ENCODE measurements at places on chromosomes 3 and 15.
A peak's percentile ranks its signal among the peaks of the same experiment; 100 is the strongest.

- H3K27me3 ChIP-seq, result no peaks in the 10 kb centered on the region
- no peak overlapping the region for H3K4me3 ChIP-seq
- no peaks in the 10 kb centered on the region for H3K36me3 ChIP-seq
- DNase-seq, result no peak
- peaks cover 36% of the 10 kb centered on the region for H3K4me1 ChIP-seq
Observed at GRCh38 chr3:43766672-43767465, 76.1 kb downstream of the ABHD5 start.

DNA sequence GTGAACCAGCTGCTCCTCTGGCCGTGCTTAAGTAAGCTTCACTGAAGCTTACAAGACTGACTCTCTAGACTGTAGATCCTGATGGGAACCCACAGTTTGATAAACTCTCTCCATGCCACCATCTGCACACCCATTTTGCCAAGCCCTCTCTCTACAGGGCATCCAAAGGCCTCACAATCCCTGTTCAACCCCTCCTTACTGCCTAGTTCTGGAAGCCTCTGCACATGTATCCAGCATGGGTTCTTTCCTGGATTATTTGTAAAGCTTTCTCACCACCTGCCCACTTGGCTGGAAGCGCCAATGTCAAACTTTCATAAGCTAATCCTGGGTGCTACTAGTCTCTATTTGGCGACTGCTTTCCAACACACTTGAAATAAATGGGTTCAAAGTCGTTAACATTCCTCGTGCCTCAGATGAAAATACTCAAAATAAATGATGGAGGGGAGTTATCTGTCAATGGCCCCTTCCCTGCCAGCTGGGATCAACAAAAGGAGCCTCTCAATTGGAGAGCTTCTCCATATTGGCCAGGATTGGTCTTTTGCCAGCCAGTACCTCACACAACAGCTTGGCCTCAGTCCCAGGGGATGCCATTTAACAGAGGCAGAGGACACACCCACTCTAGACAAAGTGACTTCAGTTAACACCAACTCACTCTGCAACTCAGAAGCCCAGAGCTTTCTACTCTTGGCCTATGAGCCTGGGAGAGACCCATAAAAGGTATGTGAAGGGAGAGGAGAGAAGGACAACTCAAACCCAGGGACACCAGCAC is 48.1 kb downstream of the SH3BP5 start:
- peaks cover 31% of the 10 kb centered on the region for H3K4me1 ChIP-seq
- no peak overlapping the region for H3K27ac ChIP-seq
- H3K27me3 ChIP-seq, result no peaks in the 10 kb centered on the region
- no peak for DNase-seq
- no peaks in the 10 kb centered on the region for H3K36me3 ChIP-seq

- H3K27me3 ChIP-seq, result no peaks in the 10 kb centered on the region
- no peak overlapping the region for H3K27ac ChIP-seq
- H3K4me1 ChIP-seq, result no peaks in the 10 kb centered on the region
- no peak for DNase-seq
Observed at GRCh38 chr3:60810881-60811280, 440.4 kb downstream of the FHIT start.

GRCh38 chr15:47652328-47652727 is 65.0 kb upstream of the SEMA6D start:
- DNase-seq, result no peak
- H3K27ac ChIP-seq, result no peak overlapping the region
- no peaks in the 10 kb centered on the region for H3K27me3 ChIP-seq
- H3K4me1 ChIP-seq, result no peaks in the 10 kb centered on the region
- no peaks in the 10 kb centered on the region for H3K36me3 ChIP-seq

DNA sequence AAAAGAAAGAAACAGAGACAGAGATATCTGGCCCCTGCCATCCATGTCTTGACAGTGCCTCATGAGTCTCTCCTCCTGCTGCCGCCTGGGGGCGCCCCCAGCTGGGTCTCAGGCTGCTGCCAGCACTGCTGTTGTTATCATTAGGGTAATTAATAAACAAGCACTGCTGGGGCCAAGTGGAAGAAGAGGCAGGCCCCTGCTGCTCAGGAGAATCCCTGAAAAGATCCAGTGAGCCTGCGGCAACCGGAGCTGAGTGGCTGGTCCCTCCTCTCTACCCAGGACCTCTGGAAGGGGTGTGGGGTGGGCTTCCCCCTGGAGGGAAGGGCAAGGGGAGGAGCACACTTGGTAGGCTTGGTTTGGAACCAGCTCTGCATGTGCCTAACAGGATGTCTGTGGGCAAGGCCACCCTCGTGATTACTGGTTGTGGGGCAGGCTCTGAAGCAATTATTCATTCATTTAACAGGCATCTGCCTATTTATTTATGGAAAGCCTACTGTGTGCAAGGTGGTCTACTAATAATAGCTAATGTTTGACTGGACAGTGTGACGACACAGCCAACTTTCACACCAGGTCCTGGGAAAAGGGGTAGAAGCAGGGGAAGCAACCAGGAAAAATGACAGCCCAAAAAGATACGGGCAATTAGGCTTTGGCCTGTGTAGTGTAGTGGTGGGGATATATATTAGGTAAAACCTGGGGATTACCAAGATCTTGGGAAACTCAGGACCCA is 1.2 kb upstream of the TYRO3 start:
- DNase-seq, result no peak
- H3K27me3 ChIP-seq, result no peaks in the 10 kb centered on the region
- H3K36me3 ChIP-seq, result no peaks in the 10 kb centered on the region
- H3K4me3 ChIP-seq, result peak overlapping the region; percentile 83
- no peak overlapping the region for H3K27ac ChIP-seq
- H3K4me1 ChIP-seq, result peaks cover 26% of the 10 kb centered on the region

DNA sequence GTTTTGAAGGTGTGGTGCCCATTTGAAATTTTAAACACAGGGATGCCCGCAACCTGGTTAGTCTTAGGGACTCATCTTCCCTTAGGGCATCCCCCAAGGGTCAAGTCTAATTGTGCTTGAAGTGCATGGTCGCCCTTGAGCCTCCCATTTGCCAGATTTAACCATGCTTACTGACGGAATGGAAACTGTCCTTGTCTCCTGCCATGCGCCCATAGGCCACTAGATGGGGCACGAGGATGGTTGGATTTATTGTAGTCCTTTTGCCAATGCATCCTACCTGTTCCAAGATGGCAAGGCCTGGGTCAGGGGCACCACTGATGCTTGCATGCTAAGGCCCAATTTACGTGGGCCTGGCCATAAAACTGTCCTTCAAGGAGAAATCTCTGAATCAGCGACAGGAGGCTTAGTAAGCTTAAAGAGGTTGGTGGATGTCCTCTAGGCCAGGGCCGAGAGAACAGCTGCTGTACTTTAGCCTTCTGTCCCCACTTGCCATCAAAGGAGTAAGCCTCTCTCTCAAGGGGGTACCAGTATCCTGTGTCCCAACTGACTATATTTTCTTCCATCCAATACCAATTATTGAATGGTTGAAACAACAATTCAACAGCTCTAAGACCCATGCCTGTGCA is 355.4 kb downstream of the OTOL1 start:
- no peak overlapping the region for H3K4me3 ChIP-seq
- no peak for DNase-seq
- H3K4me1 ChIP-seq, result no peaks in the 10 kb centered on the region
- no peaks in the 10 kb centered on the region for H3K27me3 ChIP-seq

DNA sequence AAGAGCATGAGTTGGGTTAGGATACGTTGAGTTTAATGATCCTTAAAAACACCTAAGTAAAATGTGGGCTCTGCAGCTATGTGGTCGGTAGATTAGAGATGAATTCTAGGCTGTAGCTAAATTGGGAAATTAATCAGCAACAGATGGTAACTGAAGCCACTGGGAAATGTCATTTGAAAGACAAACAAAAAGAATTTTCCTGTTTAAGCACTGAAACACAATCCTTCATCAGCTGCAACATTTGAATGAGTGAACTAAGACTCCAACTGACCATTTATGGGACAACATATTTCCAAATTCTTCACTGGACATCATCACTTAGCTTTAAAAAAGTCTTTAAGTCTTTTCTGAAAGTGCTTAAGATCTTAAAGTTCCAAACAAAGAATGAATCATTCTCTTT is 226.9 kb downstream of the ZNF385D start:
- no peaks in the 10 kb centered on the region for H3K27me3 ChIP-seq
- no peaks in the 10 kb centered on the region for H3K36me3 ChIP-seq
- peaks cover 22% of the 10 kb centered on the region for H3K4me1 ChIP-seq
- DNase-seq, result no peak

DNA sequence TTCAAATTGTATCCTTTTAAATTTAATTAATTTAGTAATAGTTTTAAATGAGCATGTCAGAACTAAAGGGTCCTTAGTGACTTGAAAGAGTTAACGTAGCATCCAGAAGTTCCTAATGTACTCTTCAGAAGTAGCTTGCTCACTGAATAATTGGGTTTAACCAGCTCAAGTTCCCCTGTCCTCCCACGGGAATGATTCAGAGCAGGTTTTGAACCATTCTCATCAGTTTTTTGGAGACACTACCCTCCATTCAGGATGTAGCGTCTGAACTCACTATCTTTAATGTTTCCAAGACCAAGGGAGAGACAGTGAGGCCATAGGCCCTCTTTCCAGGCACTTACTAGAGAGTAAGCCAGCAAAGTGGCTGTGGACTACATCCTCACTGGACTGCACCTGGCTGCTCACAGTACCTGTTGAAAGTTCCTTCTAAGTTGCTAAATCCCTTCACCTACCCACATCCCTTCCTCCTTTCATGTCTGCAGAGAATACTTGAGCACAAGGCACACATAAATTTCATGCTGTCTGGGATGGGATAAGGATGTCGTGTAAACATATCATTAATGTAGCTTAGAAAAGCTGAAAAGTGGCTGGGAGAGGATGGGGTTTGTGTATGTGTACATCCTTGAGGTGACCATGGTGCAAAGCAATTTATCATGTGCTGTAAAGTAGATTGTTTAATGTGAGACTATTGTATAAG is 146.3 kb downstream of the PLCL2 start:
- peaks cover 19% of the 10 kb centered on the region for H3K4me1 ChIP-seq
- no peaks in the 10 kb centered on the region for H3K27me3 ChIP-seq
- no peak for DNase-seq
- H3K4me3 ChIP-seq, result no peak overlapping the region

DNA sequence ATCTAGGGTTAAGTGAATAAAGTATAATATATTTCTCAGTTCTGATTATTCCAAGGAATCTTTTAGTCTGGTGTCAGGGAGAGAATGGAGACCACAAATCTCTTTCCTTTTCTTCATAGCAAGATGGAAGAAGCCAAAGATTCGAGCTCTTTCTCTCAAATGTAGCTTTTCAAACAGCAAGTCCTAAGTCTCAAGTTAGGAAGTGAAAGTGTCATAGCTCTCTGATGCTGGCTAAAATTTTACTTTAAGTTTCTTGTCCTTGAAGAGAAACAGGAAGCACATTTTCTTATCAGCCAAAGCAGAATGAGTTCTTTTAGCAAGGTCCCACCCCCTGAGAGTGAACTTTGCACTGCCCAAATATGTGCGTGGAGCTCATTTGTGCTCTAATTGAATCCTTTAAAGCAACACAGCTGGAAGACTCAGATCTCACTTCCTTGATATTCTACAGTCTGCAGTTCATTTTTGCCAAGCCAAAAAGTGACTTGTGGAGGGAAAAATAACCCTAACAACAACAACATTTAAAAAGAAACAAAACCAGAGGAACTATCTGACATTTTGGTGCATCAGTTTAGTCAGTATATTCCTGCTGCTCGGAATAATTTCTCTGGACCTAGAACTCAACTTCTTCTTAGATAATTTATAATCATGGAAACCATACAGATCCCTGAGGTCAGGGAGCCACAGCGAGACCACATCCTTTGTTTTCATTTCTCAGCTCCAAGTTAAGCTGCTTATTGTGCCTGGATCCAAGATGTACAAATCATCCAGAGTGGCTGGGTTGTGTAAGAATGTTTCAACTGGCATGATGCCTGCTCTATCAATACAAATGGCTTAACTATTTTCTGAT is 238.7 kb upstream of the P2RY1 start:
- peak overlapping the region; percentile 55 for H3K4me3 ChIP-seq
- no peaks in the 10 kb centered on the region for H3K36me3 ChIP-seq
- H3K27ac ChIP-seq, result peak overlapping the region; percentile 56
- H3K27me3 ChIP-seq, result no peaks in the 10 kb centered on the region
- H3K4me1 ChIP-seq, result peaks cover 13% of the 10 kb centered on the region
- peak; percentile 5 for DNase-seq

GRCh38 chr3:4820296-4821121 is 158.7 kb upstream of the BHLHE40 start:
- no peak overlapping the region for H3K27ac ChIP-seq
- H3K36me3 ChIP-seq, result peaks cover 45% of the 10 kb centered on the region
- H3K4me1 ChIP-seq, result peaks cover 9% of the 10 kb centered on the region
- no peak overlapping the region for H3K4me3 ChIP-seq
- DNase-seq, result no peak

GRCh38 chr3:134134698-134135415 is 105.1 kb upstream of the SLCO2A1 start:
- no peaks in the 10 kb centered on the region for H3K36me3 ChIP-seq
- no peak for DNase-seq
- H3K27ac ChIP-seq, result no peak overlapping the region
- no peaks in the 10 kb centered on the region for H3K27me3 ChIP-seq
- no peak overlapping the region for H3K4me3 ChIP-seq

DNA sequence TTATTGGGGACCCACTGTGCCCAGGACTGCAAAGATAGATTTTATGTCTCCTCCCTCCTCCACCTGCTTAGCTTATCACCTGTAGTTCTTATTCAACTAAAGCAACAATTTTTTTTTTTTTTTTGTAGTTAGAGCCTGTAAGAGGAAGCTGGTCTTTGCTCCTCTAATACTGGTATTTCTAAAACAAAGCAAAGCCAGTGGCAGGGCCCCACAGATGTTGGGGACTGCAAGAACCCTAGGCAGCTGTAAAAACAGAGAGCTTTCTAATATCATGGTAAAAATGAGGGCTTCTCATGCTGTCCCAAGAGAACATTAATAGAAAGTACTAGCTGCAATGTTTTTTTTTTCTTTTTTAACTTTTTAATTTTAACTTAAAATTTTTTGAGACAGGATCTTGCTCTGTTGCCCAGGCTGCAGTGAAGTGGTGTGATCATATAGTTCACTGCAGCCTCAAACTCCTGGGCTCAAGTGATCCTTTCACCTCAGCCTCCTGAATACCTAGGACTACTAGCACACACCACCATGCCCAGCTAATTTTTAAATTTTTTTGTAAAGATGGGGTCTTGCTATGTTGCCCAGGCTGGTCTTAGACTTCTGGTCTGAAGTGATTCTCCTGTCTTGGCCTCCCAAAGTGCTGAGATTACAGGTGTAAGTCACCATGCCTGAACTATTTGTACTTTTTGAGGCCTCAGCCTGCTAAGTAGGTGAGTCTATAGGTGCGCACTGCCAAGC is 27.1 kb downstream of the SPATA12 start:
- H3K4me3 ChIP-seq, result no peak overlapping the region
- no peak for DNase-seq
- H3K4me1 ChIP-seq, result no peaks in the 10 kb centered on the region
- no peaks in the 10 kb centered on the region for H3K27me3 ChIP-seq

All from thoracic aorta (tissue), 2 donors.